ENCODE measurements at places on chromosomes 4 and X.

DNA sequence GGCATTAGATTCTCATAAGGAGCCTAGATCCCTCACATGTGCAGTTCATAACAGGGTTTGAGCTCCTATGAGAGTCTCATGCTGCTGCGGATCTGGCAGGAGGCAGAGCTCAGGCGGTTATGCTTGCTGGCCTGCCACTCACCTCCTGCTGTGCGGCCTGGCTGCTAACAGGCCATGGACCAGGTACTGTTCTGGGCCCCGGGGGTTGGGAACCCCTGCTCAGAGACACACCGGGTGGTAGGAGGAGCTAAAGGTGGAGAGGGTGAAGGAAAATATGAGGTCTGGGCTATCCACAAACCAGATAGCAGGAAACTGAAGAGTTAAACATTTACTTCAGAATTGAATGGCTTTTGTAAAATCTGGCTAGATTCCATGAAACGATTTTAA lies 5.9 kb upstream of the F11 start:
- no peak for DNase-seq

GRCh38 chrX:100928660-100929613 lies at the start of gene XKRX:
TSS of gene XKRX (minus strand) at chrX:100928917. CDS start at chrX:100928304, 613 bp downstream.
- DNase-seq, result no peak

GRCh38 chr4:84455697-84456096 lies 43.4 kb downstream of the NKX6-1 start:
- no peak for DNase-seq

- DNase-seq, result no peak
Measured at GRCh38 chrX:110012818-110013485, 10.0 kb downstream of the TMEM164 start.

- no peak for DNase-seq
Measured at GRCh38 chrX:115462406-115462805, 98.6 kb upstream of the PLS3 start.

DNA sequence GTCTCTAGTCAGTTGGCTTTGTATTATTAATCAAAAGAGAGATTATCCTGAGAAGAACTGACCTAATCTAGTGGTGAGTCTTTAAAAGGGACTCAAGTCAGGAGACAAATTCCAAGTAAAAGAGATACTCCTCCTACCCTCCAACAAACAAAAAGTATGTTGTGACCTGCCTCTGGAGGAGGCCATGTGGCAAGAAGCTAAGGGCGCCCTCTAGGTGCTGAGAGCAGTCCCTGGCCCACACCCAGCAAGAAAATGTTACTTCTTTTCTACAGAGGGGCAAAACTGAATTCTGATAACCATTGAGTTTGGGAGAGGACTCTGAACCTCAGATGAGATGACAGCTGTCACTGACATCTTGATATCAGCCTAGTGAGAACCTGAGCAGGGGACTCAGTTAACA lies 953.6 kb upstream of the AGA start:
- DNase-seq, result no peak

GRCh38 chr4:174278467-174278866 lies 5.0 kb downstream of the FBXO8 start:
- DNase-seq, result no peak

DNA sequence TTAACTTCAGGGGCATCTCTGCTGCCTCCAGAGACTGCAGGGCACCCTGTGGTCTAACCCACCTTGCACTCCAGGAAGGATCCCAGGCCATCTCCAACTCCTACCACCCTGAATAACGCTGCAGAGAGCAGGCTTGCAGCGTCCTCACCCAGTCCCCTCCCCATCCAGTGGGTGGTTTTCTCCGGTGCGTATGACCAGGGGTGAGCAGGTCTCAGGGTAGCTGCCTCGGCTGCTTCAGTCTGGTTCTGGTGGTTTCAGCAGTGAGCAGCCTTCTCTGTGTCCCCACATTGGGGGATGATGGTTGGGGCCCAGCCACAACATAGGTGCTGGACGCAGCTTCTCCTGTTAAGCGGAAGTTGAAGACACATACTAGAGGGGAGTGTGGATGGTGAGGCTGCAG lies 38.6 kb upstream of the SORCS2 start:
- no peak for DNase-seq

DNA sequence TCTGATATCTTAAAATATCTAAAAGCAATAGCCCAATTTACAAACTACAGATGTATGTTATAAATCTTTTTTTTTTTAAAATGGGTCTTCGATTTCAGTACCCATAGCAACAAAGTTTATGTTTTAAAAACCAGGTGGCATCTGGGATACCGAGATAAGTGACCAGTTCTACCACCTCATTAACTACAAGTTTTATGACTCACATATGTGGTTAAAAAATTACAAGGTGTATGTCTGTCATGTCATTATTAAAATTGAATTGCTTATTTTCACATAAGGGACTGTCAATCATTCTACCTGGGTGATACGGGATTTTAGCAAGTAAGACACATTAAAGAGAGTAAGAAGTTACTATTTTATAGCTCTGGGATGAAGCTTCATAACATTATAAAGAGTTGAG lies 192.0 kb upstream of the ETNPPL start:
- DNase-seq, result no peak

DNA sequence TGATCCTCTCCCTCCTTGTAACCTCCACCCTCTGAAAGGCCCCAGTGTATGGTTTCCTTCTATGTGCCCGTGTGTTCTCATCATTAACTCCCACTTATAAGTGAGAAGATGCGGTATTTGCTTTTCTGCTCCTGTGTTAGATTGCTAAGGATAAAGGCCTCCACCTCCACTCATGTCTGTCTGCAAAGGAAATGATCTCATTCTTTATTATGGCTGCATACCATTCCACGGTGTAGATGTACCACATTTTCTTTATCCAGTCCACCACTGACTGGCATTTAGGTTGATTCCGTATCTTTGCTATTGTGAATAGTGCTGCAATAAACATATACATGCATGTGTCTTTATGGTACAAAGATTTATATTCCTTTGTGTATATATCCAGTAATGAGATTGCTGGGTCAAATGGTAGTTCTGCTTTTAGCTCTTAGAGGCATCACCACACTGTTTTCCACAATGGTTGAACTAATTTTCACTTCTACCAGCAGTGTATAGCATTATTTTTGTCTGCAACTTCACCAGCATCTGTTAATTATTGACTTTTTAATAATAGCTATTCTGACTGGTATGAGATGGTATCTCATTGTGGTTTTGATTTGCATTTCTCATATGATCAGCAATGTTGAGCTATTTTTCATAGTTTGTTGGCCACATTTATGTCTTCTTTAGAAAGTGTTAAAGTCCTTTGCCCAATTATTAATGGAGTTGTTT lies 1030.9 kb downstream of the FSTL5 start:
- DNase-seq, result no peak

GRCh38 chrX:56069299-56069931 lies 162.7 kb upstream of the KLF8 start:
- DNase-seq, result no peak

GRCh38 chr4:160370046-160370445 lies 1267.2 kb downstream of the RAPGEF2 start:
- DNase-seq, result no peak

DNA sequence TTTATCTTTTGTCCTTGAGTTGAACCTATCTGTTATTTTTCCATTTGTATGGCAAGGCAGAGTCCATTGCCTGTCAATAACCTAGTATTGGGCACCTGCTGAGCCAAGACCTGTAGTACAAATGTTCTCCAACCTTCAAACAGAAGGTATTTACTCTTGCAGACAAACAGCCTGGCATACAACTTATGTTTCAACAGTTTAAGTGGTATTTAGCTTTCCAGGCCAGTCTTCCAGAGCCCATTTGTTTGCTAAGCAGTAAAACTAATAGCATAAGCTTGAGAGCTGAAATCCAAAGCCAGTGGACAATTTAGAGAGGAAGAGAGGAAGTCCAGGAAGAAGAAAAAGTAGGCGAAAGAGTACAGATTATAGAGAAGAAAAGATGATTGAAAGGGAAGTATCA lies 979.3 kb downstream of the GLUD2 start:
- no peak for DNase-seq

GRCh38 chr4:147765121-147765529 lies 33.2 kb downstream of the ARHGAP10 start:
- no peak for DNase-seq

GRCh38 chrX:24759786-24760185 lies 66.1 kb downstream of the POLA1 start:
- DNase-seq, result no peak

- no peak for DNase-seq
Measured at GRCh38 chr4:7964459-7964858, 24.8 kb upstream of the AFAP1 start.

GRCh38 chr4:130646886-130647285 lies 1550.9 kb downstream of the C4orf33 start:
- no peak for DNase-seq

- no peak for DNase-seq
Measured at GRCh38 chr4:137644201-137644600, 111.9 kb upstream of the PCDH18 start.

- DNase-seq, result no peak
Measured at GRCh38 chr4:86841309-86841708, 7.9 kb downstream of the SLC10A6 start.

DNA sequence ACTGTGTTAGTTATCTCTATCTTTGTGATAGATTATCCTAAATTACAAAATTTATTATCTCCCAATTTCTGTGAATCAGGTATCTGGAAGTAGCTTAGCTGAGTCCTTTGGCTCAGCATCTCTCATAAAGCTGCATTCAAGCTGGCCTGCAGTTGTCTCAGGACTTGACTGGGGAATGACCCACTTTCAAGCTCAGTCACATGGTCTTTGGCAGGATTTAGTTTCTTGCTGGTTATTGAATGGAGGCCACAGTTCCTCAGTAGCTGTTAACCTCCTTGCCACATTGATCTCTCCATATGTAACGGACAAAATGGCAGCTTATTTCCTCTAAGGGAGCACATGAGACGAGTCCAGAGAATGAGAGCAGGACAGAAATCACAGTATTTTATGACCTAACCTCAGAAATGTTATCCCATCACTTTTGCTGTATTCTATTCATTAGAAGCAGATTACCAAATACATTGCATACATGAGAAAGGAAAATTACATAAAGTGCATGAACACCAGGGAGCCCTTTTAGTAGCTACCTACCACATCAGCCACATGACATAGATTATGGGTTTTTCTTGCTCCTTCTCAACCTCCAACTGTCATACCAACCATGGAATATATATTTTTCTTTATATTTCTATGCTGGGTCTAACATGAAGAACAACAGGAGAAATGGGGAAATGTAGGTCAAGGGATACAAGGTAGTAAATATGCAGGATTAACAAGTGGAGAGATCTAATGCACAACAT lies 730.1 kb downstream of the CCSER1 start:
- no peak for DNase-seq

- DNase-seq, result no peak
Measured at GRCh38 chr4:180665481-180665880, 1577.7 kb upstream of the TENM3 start.

GRCh38 chrX:40310016-40310415 lies 212.3 kb upstream of the BCOR start:
- no peak for DNase-seq

DNA sequence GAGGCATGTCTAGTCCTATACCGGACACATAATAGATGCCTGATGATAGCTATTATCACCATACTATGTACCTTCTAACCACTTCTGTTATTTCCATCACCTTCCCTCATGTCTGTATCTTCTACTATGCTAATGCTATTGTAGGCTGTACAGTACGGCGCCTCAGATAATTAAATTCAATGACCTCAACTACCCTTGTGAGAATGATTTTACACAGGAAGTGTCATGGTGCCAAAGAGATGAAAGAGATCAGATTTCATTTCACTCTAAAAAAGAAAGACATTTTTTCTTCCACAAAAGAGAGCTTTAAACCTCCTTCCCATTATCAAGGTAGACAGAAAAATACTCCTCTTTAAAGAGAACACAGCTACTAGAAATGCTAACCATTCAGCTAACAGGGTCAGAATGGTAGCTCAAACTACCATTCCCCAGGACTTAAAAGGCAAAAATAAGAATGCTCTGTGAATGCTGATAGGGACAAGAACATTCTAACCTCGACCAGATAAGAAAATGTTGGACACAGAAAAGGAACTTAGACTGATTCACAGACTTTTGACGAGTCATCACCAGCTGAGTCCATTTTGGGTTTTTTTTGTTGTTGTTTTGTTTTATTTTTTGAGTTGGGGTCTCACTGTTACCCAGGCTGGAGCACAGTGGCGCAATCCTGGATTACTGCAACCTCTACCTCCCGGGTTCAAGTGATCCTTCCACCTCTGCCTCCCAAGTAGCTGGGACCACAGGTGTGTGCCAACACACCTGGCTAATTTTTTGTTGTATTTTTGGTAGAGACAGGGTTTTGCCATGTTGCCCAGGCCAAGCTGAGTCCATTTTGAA lies 99.2 kb upstream of the RAPGEF2 start:
- peak; percentile 13 for DNase-seq

DNA sequence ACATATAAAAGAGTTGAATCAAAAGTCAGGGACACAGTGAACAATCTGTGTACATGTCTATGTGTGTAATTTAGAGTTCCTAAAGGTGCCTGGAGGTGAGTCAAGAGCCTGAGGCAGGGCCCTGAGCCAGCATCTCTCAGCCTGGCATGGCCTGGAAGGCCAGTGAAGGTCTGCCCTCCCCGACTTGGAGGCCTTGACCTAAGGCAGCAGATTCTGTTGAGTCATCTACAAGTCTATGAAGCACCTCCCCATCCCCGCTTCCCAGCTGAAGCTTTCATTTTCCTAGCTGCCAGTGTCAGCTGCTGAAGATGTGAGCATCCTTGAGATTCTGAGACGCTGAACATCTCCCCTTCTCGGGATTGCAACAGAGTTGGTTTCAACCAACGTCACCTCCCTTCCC lies 583.9 kb downstream of the BCOR start:
- no peak for DNase-seq

- no peak for DNase-seq
Measured at GRCh38 chrX:150086371-150086770, 148.1 kb upstream of the EOLA2 start.

DNA sequence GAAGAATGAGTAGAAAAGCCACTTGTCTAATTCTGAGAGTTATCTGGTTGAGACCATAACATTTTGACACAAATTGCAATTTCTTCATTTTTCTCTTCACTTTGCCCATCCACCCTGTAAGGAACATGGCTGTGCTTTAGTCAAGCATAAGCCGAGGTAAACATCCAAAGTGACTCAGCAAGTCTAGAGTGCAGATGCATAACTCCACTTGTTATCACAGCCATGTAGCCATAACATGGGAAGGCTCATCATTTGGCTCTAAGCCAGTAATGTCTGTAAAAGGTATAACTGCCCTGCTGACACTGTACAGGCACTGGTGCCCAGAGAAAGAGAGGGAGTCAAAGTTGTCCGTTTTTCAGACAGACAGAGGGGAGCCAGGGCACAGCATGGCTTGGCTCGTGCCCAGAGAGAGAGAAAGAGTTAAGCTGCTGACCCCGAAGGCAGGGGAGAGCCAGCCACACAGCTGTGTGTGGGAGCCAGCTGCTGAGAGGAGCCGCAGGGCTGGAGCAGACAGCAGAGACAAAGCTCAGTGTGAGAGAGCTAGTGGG lies 76.9 kb upstream of the EXOC1L start:
- peak; percentile 12 for DNase-seq

- no peak for DNase-seq
Measured at GRCh38 chr4:83107631-83108030, 6.9 kb downstream of the PLAC8 start.

- DNase-seq, result no peak
Measured at GRCh38 chr4:113434247-113434587, 327.3 kb downstream of the CAMK2D start.

- peak; percentile 53 for DNase-seq
Measured at GRCh38 chr4:138090150-138090917, 151.8 kb downstream of the SLC7A11 start.

- DNase-seq, result no peak
Measured at GRCh38 chr4:13328591-13328990, 155.5 kb downstream of the RAB28 start.

All from DMS 273 treated with DMSO at 0.1 percent for 48 hours (cell line).